Subcutaneous adipose tissue (tissue), 4 donors: ENCODE measurements at places on chromosomes 1 and 21. TPM values are rescaled to one million over a fixed set of nuclear protein-coding genes. Genes with fewer than 3 reads are reported as not detected.

MMP23B gene
- total RNA-seq: 1.7 TPM

ADAMTS1 gene
- 112 TPM for total RNA-seq

CASZ1 gene
- total RNA-seq: 0.88 TPM

TLCD4 gene
- total RNA-seq: 20.9 TPM

CYYR1 gene
- total RNA-seq: 15.2 TPM

GFI1 gene
- total RNA-seq: not detected

RAP1A gene
- 167 TPM for total RNA-seq

PADI2 gene
- 2.9 TPM for total RNA-seq

OVAAL gene
- not detected for total RNA-seq

LMX1A gene
- 1.5 TPM for total RNA-seq

STUM gene
- total RNA-seq: 1.7 TPM

SLC44A5 gene
- 0.22 TPM for total RNA-seq

TBX15 gene
- total RNA-seq: 73.6 TPM

SKI gene
- total RNA-seq: 67.6 TPM

NT5C1A gene
- total RNA-seq: not detected

PHGDH gene
- 12.7 TPM for total RNA-seq

VCAM1 gene
- total RNA-seq: 23.4 TPM

FCRLB gene
- total RNA-seq: 1.5 TPM

SLC6A9 gene
- total RNA-seq: not detected

SOX13 gene
- 12.7 TPM for total RNA-seq
